SJSA1 (cell line): ENCODE measurements at places on chromosomes 2 and 18. TPM values are rescaled to one million over a fixed set of nuclear protein-coding genes. Genes with fewer than 3 reads are reported as not detected.

DNA sequence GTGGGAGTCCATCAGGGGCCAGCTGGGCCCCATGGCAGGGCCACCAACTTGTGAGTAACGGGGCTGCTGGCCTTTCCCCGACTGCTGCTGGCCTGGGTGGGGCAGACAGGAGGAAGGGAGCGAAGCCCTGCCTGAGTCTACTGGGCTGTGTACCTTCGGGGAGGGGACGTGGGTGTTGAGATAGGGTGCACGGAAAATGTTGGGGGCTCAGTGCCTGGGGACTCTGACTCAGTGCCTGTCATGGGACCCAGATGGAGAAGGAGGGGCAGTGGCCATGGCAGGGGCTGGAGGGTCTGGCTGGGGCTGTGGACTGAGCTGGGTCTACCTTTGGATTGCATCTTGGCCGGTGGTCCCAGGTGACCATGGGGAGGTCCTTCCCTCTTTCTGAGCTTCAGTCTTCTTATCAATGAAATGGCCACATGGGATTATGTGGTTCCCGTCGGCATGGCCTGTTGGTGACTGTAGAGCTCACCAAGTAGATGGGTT, 4.0 kb downstream of the SLC4A3 start:
- no peak for DNase-seq

- DNase-seq = no peak
Measured at GRCh38 chr2:146826388-146826787, 1018.4 kb upstream of the ACVR2A start.

GRCh38 chr2:226773291-226773690, 26.3 kb downstream of the IRS1 start:
- no peak for DNase-seq

GRCh38 chr2:225911019-225911418, 511.5 kb downstream of the NYAP2 start:
- no peak for DNase-seq

The SLC23A3 gene
- total RNA-seq = 0.13 TPM in 1 of 2 replicates, not detected in the other

The EPB41L3 gene
- total RNA-seq = 0.21 TPM in 1 of 2 replicates, not detected in the other

DNA sequence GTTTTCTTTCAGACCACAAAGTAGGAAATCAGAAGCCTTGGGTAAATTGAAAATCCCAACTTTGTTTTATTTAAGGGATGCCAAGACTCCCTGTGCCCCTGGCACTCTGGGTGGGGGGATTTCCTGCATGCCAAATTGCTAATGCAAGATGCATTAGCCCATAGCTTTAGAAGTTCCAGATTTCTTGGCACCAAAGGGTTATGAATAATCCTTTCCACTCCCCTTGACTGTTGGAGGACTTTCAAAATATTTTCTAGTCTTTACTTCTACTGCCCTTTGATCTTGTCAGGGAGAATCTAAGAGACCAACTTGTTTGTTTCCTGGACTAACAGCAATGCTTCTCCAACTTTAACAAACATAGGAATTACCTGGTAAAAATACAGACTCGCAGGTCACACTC, 81.8 kb upstream of the TGIF1 start:
- peak; percentile 8 for DNase-seq

- peak; percentile 70 for DNase-seq
Measured at GRCh38 chr2:96267159-96267971, 1.3 kb downstream of the CIAO1 start.

GRCh38 chr2:224242561-224242960, 159.3 kb downstream of the FAM124B start:
- no peak for DNase-seq

GRCh38 chr2:165815299-165816141, 21.5 kb upstream of the GALNT3 start:
- DNase-seq = no peak

The TPO gene
- total RNA-seq = not detected in 2 replicates

GRCh38 chr18:62576845-62577512, 54.2 kb downstream of the ZCCHC2 start:
- no peak for DNase-seq

- DNase-seq = no peak
Measured at GRCh38 chr2:233184669-233185068, 66.8 kb upstream of the ATG16L1 start.

DNA sequence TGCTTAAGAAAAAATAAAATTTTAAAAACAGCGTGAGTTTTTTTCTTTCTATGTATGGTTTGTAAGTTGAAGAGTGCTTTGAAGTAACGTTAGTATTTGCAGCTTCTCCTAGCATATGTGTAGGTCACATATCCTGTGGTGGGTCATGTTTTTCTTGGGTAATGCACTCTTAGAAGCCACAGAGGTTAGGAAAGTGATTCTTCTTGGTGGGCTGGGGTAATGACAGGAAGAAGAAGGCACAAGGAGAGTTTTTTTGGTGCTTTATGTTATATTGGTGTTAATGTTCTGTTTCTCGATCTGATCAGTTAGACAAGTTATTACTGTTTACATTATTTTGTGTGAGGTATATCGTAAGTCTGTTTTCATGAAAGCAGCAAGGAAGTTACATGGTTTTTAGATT, 109.0 kb downstream of the ICA1L start:
- DNase-seq = no peak

DNA sequence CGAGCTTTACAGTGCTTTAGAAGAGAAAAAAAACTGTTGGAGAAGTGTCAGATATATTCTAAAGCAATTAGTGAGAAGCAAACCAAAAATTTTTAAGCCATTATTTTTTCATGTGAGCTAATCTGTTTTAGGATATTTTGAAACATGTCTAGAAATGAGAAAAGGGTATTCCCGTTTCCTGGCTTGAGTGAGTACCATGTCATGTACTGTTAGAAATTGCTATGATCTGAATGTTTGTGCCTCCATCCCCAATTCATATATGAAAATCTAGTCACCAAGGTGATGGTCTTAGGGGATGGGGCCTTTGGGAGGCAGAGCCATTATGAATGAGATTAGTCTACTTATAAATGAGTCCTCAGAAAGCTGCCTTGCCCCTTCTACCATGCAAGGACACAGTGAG, 493.3 kb upstream of the GCFC2 start:
- DNase-seq = no peak

DNA sequence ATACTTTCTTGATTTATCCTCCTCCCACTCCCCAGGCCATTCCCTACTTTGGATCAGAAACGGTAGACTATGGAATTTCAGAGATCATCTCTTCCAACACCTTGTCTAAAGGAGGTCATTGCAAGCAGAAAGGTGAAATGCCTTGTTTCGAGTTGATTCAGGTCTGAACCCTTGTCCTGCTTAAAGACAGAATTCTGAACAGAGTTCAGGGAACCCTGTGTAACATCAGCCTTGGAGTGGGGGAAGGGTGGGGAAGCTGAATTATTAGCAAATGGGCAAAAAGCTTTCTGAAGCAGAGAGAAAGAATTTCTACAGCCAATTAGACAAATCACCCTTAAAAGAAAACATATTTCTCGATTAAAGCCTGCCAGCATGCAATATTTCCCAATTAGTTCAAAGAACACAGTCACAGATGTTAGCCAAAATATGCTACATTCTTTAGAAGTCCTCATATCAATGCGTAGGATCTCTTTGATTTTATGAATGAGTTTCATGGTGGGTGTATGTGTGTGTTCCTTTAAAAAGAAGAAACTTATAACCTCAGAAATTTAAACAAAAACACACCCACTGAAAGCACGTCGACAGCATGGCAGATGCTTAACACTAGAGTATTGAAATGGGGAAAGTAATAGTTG, 353.1 kb downstream of the RND3 start:
- DNase-seq = no peak

The LMAN1 gene
- total RNA-seq = 158 and 159 TPM in 2 replicates

The MCEE gene
- 6.2 and 9.6 TPM in 2 replicates for total RNA-seq

DNA sequence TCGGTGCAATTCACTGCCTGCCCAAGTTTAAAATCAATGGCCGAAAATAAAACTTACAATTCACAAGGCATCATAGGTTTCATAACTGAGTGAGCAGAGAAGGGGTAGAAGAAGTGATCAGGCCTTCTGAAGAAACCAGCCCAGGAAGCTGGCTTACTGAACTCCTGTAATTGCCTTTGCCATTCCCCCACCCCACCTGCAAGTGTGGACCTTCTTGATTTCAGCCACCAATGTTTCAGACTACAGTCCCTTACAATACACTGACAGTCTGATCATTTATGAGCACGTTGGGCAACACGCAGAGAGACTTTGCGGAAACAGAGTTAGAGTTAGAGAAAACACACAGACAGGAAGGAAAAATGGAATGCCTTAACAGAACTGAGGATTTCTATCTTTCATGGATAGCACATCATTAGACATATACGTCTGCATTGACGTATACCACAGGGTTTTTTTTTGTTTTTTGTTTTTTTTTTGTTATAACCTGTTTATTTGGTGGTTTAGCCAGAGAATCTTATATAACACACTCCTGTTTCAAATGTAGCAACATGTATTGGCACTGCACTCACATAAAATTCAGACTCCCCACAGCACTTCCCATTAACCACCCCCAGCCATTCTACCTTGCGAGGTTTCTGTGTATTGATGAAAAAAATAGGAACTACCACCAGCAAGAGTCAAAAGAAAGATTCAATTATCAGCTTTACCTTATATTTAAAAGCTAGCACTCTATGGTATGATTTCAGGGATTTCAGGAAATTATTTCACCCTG, 126.4 kb downstream of the CACNB4 start:
- DNase-seq = no peak

DNA sequence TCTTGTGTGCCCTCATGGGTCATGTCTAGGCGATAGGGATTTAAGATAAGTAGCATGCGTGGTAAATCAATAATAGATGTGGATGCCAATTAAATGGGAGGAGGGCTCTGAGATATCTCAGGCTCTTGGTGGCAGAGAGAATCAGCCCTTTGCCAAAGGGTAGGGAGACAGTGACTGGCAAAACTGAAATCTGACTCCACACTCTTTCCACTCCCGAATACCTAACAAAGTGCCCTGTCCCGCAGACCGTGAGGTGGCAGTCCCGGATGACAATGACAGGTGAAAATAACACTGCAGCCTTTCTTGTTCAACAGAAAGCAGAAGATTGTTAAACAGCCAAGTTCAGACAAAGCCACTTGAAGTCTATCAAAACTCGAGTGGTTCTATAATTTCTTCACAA, 47.0 kb downstream of the C2orf76 start:
- no peak for DNase-seq

GRCh38 chr2:112483831-112484230, 1.9 kb downstream of the TTL start:
- DNase-seq = no peak

The RPL31 gene
- total RNA-seq = 667 and 913 TPM in 2 replicates

DNA sequence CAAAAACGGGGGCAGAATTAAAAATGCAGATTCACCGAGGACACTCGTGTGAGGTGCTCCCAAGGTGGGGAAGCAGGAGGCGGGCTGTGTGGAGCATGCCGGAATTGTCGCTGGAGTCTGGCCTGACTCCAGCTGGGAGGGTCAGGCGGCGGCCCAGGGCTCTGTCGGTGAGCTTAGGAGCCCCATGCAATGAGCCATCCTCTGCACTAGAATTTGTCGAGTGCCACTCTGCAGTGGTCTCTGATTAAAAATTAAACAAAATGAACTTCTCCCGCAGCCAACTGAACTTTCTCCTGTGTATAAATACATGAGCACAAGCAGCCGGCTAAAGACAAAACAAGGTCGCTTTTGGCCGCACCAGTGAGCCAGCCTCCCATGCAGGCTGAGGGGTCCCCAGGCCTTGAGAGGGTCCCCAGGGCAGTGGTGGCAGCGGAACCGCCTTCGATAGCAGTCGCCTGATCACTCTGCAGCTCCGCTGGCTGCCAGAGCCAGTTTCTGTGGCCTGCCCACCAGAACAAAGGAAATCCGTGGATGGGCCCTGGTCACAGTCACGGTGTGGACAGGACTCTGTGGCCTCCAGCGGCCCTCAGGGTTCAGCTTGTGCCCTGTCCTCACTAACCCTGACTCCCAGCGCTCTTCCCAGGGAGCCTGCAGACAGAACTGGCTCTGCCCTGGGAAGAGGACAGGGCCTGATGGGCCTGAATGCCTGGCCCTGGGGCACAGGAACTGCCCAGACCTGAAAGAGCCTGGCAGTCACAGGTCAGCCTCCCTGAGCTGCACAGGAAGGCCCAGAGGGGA, 201.3 kb downstream of the EIPR1 start:
- no peak for DNase-seq

DNA sequence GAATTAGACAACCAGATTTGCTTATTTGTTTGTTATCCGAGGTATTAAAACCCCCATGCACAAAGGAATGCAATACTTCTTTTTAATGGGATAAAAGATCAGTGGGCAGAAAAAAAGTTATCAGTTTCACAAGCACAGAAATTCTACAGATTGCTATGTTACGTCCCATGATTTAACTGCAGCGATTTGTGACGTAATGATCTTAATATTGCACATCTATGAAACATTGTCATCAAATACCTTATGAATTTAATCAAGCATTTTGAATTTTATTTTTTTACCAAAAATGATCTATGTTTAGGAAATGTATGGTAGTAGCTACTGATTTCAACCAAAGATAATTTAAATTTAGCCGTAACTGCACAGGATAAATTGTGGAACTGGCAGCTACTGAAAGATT, 138.9 kb downstream of the FHOD3 start:
- no peak for DNase-seq

The SNRNP200 gene
- 29.9 and 33.1 TPM in 2 replicates for total RNA-seq

DNA sequence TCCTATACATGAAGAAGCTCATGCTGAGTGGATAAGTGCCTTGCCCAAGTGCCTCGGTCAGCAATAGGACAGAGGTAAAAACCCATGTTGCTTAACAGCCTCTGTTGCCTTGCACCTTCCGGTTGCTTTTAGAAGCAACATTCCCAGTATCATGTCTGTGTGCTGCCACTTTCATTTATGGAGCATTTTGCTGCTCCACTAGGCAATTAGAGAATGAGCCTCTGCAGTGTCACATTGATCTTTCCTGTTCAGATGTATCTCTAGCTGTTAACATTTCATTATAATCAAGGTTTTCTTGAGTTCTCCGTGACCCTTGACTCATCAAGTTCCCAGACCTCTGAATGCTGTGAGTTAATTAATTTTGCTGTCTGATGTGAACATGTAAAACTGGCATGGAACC, 134.5 kb upstream of the EPB41L3 start:
- DNase-seq = no peak

DNA sequence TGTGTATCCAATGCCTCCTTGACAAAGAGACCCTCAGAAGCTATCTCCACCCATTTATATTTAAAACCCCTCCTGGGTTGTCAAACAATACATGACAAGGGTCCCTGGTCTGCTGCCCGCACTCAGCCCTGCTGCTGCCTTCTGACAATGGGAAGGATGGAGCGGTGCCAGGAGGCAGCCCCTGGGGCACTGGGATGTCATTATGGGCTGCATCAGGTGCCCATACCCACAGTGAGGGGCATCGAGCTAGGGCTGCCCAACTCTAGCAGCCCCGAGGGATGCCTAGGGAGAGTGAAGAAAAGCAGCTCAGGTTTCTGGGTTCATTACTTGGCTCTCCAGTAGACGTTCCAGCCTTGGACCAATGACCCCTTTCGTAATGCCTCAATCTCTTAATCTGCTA, 301.7 kb downstream of the ALK start:
- DNase-seq = no peak

GRCh38 chr2:112782234-112782799, 2.0 kb downstream of the IL1A start:
- no peak for DNase-seq

The C2orf81 gene
- 0.34 and 1.3 TPM in 2 replicates for total RNA-seq

DNA sequence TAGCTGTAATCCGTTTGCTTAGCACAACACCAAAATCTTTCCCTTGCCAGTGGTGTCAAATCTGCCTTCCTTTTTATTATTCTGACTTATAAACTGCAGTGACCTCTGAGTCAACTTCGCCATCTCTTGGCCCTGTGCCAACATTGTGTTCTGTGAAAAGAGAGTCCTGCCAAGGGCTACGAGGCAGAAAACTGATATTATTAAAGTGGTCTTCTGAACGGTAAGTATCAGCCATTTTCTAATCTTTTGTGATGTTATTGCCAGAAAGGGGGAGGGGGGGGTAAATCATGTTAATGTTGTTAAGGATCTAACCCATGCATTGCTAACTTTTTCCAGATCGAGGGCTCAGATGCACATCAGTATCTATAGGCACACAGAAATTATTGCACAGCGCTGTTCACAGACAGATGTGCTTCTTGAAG, 121.5 kb upstream of the LTBP1 start:
- DNase-seq = peak; percentile 72
